ENCODE measurements at places on chromosomes 5 and 9. TPM values are rescaled to one million over a fixed set of nuclear protein-coding genes. Genes with fewer than 3 reads are reported as not detected.
A peak's percentile ranks its signal among the peaks of the same experiment; 100 is the strongest.

GRCh38 chr5:80407735-80408483 lies at the start of gene ZFYVE16:
TSS of gene ZFYVE16 (plus strand) at chr5:80408064. CDS start at chr5:80434148, 26,084 bp downstream.
- DNase-seq, result peak; percentile 98

DNA sequence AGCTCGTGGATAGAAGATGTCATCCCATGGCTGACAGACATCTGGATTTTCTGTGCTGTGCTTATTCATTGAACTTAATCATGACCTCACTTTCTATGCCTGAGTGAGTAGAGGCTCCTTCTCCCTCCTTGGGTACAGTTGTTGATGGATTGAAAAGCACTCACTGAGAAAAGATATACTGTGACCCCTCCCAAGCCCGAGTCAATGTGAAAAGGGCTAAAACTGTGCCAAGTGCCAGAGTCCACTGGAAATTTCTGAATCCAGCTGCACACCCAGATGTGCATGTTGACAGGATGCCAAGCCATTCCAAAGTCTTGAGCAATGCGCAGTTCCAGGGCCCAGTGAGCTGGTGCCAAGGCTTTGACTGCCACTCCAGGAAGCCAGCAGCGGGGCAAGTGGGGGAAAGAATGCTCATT lies 473.0 kb downstream of the NTRK2 start:
- DNase-seq, result no peak

- DNase-seq, result no peak
These were observed 564.4 kb downstream of the SEMA5A start for GRCh38 chr5:8981496-8981895.

Gene PCDHA10
- polyA plus RNA-seq, result under 0.01 TPM

Data from heart left ventricle (tissue), 16 donors.